H7 (cell line): ENCODE measurements at places on chromosomes 1 and 21. TPM values are rescaled to one million over a fixed set of nuclear protein-coding genes. Genes with fewer than 3 reads are reported as not detected.

- DNase-seq, result no peak
Observed at GRCh38 chr1:62621907-62622306, 24.6 kb downstream of the ANGPTL3 start.

DNA sequence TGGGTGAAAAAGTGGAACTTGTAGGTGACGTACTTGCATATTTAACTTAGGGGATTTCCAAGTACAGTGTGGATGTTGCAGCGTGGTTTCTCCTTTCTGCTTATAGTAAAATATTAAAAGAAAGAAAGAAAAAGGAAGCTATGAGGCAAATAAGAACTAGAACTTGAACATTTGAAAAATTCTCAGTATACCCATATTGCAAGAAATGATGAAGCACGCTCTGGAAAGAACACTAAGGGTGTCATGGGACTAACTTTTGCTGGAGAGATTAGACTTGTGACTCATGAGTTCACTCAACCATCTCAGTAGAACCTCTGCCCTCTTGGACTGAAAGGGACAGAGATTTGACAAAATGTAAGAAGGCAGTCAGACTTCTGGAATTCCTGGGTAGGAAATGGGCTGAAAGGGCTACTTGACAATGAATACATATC lies 704.5 kb upstream of the ADGRL4 start:
- DNase-seq, result no peak

DNA sequence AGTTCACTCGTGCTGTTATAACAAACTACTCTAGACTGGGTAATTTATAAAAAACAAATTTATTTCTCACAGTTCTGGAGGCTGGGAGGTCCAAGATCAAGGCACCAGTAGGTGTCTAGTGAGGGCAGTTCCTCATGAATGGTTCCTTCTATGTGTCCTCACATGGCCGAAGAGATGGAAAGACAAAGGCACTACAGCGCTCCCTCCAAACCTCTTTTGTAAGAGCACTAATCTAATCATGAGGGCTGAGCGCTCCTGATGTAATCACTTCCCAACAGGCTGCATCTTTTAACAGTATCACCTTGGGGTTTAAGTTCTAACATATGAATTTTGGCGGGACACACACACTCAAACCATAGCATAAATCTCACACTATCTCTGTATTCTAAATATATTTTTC lies 54.0 kb upstream of the KANK4 start:
- DNase-seq, result no peak

Gene PAPPA2
- 0.45 and 2.4 TPM in 2 replicates for total RNA-seq

Gene C1orf53
- 0.48 and 0.70 TPM in 2 replicates for total RNA-seq

DNA sequence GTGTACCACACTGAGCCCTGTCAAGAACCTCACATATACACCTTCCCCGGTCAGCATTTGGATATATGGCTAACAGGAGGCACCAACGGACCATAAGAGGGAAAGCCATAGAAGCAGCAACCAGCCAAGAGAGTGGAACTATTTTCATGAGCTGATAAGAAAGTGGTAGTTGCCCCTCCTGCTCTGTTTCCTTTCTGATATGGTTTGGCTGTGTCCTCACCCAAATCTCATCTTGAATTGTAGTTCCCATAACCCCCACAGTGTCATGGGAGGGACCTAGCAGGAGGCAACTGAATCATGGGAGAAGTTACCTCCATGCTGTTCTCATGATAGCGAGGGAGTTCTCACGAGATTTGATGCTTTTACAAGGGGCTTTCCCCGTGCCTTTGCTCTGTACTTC lies 366.1 kb upstream of the DAB1 start:
- DNase-seq, result no peak

Gene TNFSF4
- total RNA-seq, result 0.21 and 0.67 TPM in 2 replicates

DNA sequence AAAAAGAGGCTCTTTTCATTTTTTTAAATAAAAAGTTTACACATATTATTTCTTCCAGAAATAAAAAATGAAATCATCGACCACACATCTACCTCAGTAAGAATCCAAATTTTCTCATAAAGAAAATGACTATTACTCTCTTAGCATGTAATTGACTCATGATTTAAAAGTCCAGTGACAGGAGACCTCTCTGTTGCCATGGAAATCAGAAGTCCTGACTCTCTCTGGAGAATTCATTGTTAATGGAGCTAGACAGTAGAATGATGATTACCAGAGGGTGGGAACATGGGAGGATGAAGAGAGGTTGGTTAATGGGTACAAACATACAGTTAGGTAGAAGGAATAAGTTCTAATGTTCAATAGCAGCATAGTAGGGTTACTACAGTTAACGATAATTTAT lies 5.0 kb upstream of the CLCA4 start:
- DNase-seq, result no peak

Gene RYR2
- 17.6 and 23.9 TPM in 2 replicates for total RNA-seq

Gene LDLRAD1
- total RNA-seq, result not detected in 2 replicates

- DNase-seq, result no peak
Observed at GRCh38 chr1:211329764-211330201, 3.1 kb downstream of the TRAF5 start.

Gene KCNK1
- 34.4 and 41.6 TPM in 2 replicates for total RNA-seq

Gene KRTAP7-1
- not detected in 2 replicates for total RNA-seq

- no peak for DNase-seq
Observed at GRCh38 chr1:152946651-152947256, at the start of gene SPRR5. TSS of gene SPRR5 (plus strand) at chr1:152947206. CDS start at chr1:152948555, 1,349 bp downstream.
